Suppressor macrophage (primary cell): ENCODE measurements at places on chromosomes 5 and 9.

- no peak for DNase-seq
Observed at GRCh38 chr5:61894046-61894445, 412.0 kb upstream of the KIF2A start.

GRCh38 chr9:737400-738120, 103.9 kb upstream of the DMRT1 start:
- DNase-seq: no peak

- no peak for DNase-seq
Observed at GRCh38 chr5:167853421-167853820, 438.0 kb upstream of the WWC1 start.

DNA sequence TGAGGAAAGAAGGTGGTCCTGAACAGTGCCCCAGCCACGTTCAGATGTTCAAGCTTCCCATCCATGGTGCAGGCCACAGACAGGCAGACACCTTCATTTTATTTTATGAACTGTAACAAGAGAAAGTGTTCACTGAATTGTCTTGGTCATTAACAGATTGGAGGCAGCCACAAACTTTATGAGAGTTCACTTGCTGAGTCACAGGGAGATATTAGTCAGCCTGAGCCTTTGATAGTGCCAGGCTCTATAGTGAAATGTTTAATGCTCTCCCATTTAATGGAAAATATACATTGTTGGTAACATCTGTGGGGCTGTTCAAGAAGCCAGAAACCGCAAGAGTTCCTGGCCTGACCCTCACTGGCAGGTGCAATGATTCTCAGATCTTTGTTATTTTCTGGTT, 237.0 kb downstream of the TENT4A start:
- no peak for DNase-seq

- peak; percentile 63 for DNase-seq
Observed at GRCh38 chr5:132417010-132417439, 47.5 kb downstream of the SLC22A5 start.

DNA sequence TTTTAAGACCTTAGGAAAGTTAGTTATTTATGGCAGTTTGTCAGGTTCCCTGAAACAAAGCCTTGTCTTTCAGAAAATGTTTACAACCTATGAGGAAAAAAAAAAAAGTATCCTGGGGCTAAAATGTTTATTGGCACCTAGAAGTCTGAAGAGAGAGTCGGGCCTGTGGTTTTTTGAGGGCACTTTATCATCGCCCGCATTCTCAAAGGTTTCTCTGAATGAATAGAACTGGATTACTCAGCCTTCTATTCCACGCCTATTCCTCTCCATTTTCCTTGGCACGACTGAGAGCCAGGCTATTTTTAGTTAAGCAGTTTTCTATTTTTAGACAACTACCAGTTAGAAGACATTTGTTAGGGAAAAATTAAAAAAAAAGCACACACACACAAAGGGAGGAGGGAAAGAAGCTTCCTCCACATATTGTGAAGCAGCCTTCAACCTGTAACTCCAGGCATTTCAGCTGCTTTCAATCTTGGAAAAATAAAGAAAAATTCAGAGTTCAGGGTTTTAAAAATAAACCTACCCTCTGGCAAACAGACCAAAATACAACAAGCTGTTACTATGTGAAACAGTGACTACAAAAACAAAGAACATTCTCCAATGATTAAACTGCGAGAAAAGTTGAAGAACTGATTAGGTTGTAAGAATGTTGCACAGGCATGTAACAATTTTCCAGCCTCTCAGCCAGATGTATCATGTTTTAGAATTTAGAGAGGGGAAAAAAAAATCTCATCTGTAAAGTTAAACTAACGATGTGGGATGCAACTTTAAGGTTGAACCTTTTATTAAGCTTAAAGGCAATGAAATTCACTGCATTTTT, 97.0 kb downstream of the MEF2C start:
- peak; percentile 20 for DNase-seq

- DNase-seq: no peak
Observed at GRCh38 chr5:1776831-1777230, 22.8 kb downstream of the MRPL36 start.

- DNase-seq: peak; percentile 69
Observed at GRCh38 chr9:114988962-114989599, 58.7 kb upstream of the TNFSF8 start.
